Activated T-helper 1 cell treated with anti-CD3 and anti-CD28 coated beads, Interleukin-2, amount 50 U/mL, for 16 hours (primary cell): ENCODE measurements at places on chromosomes 6 and 20.

- no peak for DNase-seq
These were observed 197.1 kb downstream of the EPHA7 start for GRCh38 chr6:93222071-93222851.

DNA sequence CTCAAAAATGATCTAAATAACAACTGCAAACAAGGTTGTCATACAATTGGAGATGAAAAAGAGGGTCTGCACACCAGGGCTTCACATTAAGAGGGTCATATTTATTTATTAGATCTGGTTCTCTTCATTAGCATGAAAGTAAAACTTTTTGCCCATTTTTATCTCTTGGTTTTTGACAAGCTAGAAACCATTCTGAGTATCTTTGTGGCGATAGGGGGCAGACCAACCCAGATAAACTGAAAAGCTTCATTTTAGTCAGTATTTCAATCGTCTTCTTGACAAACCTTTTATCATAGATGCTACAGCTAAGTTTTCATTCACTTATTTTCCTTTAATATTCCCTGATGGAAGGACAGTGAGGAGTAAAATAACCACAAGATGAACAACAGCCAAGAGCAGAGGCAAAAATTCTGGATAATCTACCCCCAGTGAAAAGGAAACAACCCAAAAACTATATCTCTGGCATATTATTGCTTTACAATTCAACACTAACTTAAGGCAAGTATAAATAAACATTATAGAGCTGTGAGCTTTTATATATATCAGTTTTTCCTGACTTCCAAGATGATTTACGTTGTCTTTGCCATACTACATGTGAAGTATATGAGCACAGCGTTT is 45.2 kb downstream of the THEMIS start:
- peak; percentile 1 for DNase-seq

DNA sequence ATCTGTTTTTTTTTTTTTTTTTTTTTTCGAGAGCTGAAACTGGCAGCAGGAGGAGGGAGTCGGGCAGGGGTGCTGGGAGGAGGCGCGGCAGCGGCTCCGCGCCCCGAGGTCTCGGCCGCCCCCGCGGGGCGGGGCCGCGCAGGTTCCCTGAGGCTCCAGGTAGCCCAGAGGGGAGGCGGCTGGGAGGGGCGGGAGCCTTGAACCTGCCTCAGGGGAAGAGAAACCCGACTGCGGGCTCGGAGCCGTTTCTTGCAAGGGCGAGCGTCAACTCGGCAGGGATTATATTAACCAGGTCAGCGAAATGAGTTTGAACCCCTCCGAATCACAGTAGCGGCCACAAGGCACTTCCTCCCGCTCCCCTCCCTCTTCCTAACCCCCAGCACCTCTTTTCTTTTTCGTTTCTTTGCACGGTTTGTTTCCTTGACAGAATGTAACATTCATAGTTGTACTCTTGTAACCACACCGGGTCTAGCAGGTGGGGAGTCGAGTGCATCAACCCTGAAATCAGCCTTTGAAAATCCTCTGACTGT is 2.0 kb downstream of the MYB start:
- DNase-seq: peak; percentile 55

GRCh38 chr6:27541212-27541932 is 68.5 kb upstream of the ZNF184 start:
- no peak for DNase-seq

DNA sequence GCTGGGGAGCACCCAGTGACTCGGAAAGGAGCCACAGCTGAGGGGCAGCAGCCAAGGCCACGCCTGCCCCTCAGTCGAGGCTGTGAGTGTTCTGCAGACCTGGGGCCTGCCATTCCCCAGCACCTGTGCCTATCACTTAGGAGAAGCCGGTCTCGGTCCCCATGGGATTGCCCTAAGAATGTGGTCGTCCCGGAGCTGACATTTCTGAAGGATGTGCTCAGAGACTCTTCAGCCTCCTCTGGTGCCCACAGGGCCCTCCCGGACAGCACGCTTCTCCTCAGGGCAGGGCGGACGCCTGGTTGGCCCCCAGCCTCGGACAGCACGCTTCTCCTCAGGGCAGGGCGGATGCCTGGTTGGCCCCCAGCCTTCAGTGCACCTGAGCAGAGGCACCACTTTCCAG is 223.9 kb downstream of the ERMARD start:
- no peak for DNase-seq

GRCh38 chr6:15143086-15143485 is 102.8 kb upstream of the JARID2 start:
- DNase-seq: no peak

DNA sequence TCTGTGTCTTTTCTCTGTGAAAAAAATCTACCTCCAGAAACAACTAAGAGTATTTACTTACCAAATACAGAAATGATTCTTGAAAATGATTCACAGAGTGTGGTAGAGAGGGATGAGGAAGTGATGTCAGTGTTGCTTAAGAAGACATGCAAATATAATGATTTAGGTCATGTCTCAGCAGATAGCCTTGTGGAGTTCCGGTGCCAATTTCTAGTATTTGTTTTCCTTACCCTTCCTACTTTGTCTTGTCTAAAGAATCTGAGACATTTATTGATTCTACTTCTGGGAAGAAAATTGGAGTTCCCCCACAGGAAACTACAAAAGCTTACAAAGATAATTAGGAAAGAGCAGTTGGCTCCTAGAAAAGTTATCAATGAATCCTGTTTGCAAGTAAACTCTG is 68.8 kb downstream of the GJA1 start:
- no peak for DNase-seq

GRCh38 chr6:96562886-96563285 is at the start of gene FHL5:
FHL5 (plus strand) TSS chr6:96563128; CDS start chr6:96603614, 40,486 bp downstream.
- no peak for DNase-seq

- no peak for DNase-seq
These were observed 766 bp upstream of the TBC1D22B start for GRCh38 chr6:37256692-37257319.

GRCh38 chr20:9280666-9281065 is 211.8 kb downstream of the PLCB4 start:
- no peak for DNase-seq

GRCh38 chr20:51094221-51094620 is 71.3 kb upstream of the KCNG1 start:
- DNase-seq: no peak

GRCh38 chr6:9494864-9495263 is 920.0 kb downstream of the TFAP2A start:
- no peak for DNase-seq

GRCh38 chr6:166940643-166941068 is 15.7 kb downstream of the RNASET2 start:
- no peak for DNase-seq

DNA sequence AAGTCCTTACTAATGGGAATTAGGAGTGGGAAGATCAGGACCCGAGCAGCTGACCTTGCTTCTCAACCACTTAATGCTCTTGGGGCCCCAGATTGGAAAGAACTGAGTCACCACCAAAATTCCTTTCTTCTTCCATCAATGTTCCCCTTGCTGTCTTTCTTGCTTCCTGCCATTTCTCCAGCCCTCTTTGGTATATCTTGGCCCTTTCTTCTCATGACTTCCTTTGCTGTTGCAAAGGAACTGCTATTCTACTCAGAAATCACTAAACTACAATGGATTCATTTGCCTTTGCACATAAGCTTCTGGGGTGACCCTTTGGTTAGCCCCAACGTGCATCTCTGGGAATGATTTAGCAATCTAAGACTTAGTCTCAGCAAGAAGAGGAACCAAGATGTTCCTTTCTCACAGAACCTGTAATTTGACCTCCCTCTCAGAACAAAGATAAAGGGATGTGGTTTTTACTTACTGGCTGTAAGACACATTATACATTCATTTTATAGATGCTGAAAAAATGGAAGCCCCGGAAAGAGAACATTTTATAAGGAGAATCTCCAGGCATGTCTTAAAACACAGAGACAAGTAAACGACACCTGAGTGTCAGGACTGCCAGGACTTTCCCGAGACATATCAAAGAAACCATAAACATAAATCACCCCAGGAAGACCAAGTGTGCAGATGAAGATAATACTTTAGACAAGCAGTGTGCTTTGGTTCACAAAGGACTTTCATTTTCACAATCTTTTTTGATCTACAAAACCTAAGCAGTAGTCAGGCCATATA is 99.0 kb upstream of the TNFAIP3 start:
- DNase-seq: no peak

DNA sequence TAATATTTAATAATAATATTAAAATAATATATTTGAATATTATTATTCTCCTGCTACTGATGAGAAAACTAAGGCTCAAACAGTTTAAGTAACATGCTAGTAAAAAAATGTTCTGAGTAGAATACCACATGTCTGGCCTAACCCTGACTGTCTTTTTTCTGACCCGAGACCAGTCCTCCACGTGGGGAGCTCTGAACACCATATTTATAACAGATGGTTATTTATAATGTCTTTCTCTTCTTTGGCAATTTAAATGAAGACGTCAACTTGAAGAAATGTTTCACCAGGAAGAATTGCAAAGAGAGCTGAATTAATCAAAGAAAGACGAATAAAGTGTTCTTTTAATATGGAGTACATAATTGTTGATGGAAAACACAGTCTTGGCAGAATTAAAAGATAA is 82.0 kb downstream of the SLC22A3 start:
- no peak for DNase-seq

- DNase-seq: no peak
These were observed 115.2 kb upstream of the ARMC2 start for GRCh38 chr6:108733051-108733450.

DNA sequence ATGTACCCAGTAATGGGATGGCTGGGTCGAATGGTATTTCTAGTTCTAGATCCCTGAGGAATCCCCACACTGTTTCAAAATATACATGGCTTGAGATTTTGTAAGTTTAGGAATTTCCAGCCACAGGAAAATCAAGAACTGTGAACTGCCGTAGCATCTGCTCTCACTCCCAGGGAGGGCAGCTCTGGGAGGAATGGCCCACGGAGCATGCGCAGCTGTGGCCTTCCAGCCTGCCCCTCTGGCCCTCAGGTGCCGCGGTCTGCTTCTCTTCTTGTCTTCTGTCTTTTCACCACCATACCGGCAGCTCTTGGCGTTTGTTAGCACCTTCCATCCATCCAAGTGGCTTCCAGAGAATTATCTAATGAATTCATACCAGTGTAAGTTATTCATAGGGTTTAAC is 19.9 kb upstream of the EXOC2 start:
- no peak for DNase-seq

DNA sequence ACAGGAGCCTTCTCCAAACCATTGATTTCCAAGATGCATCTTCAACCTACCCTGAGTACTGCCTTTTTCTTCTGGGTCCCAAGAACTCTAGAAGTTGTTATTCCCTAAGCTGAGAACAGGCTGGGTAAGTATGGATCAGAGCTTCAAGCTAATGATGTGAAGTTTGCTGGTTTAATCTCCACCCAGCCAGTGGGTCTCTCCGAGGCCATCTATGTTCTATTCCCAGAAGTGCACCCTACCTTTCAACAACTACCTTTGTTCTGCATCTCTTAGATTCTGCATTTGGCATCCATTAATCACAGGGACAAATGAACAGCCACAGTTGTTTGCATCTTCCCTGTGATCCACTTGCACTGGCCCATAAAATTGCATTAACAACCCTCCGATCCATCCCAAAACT is 246.2 kb downstream of the HIVEP2 start:
- no peak for DNase-seq

- DNase-seq: no peak
These were observed 121.1 kb downstream of the PLEKHG1 start for GRCh38 chr6:150720774-150721233.
